ENCODE measurements at places on chromosomes 2 and 18.

- DNase-seq: peak; percentile 5
Measured at GRCh38 chr2:33616873-33617272, 17.8 kb upstream of the FAM98A start.

GRCh38 chr2:154588838-154589237 is 109.7 kb upstream of the KCNJ3 start:
- no peak for DNase-seq

GRCh38 chr2:240642061-240642805 is 17.0 kb downstream of the GPR35 start:
- DNase-seq: no peak

GRCh38 chr2:137670111-137670510 is 294.2 kb upstream of the HNMT start:
- no peak for DNase-seq

GRCh38 chr18:39587586-39587985 is 2022.0 kb upstream of the CELF4 start:
- no peak for DNase-seq

DNA sequence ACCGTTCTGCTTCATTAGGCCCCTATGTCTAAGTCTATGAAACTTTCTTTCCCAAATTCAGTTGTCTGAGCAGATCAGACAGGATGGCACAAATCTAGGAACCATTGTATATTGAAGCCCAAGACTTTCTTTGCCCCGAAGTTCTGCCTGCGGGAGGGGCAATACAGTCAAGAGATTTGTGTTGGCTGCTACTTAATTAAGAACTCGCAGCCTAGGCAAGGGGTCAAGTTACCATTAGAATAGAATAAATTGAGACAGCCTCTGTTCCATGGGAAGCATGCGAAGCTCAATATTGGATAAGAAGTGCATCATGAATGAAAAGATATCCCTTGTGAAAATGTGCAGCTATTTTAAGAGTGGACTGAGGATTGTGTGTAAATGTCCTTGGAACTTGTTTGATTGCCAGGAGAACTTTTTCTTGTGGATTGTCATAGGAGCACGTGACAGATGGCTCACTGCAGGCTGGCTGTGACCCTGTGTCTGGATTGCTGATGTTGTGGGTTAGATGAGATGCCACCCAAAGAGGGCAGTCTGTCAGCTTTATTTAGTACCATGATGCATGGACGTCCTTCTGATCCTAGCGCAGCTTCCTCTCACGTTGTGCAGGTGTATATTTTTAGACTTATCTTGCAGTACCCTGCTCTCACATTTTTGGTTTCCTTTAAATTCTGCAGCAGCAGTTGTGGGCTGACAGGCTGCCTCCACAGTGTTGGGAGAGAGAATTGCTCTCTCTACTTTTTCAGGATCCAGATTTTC is 30.9 kb downstream of the HAUS1 start:
- DNase-seq: no peak

- no peak for DNase-seq
Measured at GRCh38 chr2:79801082-79801481, 288.2 kb downstream of the CTNNA2 start.

GRCh38 chr2:222752746-222753145 is 81.3 kb downstream of the MOGAT1 start:
- no peak for DNase-seq

- DNase-seq: no peak
Measured at GRCh38 chr2:122062506-122062905, 307.1 kb downstream of the TSN start.

- no peak for DNase-seq
Measured at GRCh38 chr2:7835151-7835550, 846.7 kb upstream of the ID2 start.

GRCh38 chr2:215930505-215931253 is 82.7 kb downstream of the MREG start:
- no peak for DNase-seq

- DNase-seq: no peak
Measured at GRCh38 chr18:63207835-63208234, 111.7 kb downstream of the BCL2 start.
